ENCODE measurements at places on chromosomes 1 and 21. TPM values are rescaled to one million over a fixed set of nuclear protein-coding genes. Genes with fewer than 3 reads are reported as not detected.

The FCRL6 gene
- total RNA-seq, result not detected

The AIRE gene
- not detected for total RNA-seq

The GJA8 gene
- total RNA-seq, result not detected

The VSIG8 gene
- total RNA-seq, result 0.06 TPM

The C1orf141 gene
- not detected for total RNA-seq

The CXADR gene
- 8.2 TPM for total RNA-seq

The KRTAP12-2 gene
- not detected for total RNA-seq

The PRMT2 gene
- 48.7 TPM for total RNA-seq

The LCE2B gene
- not detected for total RNA-seq

The CYP4A22 gene
- not detected for total RNA-seq

The NCSTN gene
- 46.5 TPM for total RNA-seq

The THEM5 gene
- not detected for total RNA-seq

The EFNA3 gene
- 4.0 TPM for total RNA-seq

The CSDE1 gene
- 163 TPM for total RNA-seq

The VWA5B1 gene
- total RNA-seq, result not detected

The MFSD2A gene
- 4.6 TPM for total RNA-seq

The TMEM125 gene
- not detected for total RNA-seq

The HEYL gene
- total RNA-seq, result 3.5 TPM

The TRNP1 gene
- 199 TPM for total RNA-seq

The GJA9 gene
- 0.08 TPM for total RNA-seq

The CNKSR1 gene
- total RNA-seq, result 0.24 TPM

All from A549 treated with DMSO at 1 μM for 4 hours (cell line).